GM12892 (cell line): ENCODE measurements at places on chromosomes 11 and 22.

DNA sequence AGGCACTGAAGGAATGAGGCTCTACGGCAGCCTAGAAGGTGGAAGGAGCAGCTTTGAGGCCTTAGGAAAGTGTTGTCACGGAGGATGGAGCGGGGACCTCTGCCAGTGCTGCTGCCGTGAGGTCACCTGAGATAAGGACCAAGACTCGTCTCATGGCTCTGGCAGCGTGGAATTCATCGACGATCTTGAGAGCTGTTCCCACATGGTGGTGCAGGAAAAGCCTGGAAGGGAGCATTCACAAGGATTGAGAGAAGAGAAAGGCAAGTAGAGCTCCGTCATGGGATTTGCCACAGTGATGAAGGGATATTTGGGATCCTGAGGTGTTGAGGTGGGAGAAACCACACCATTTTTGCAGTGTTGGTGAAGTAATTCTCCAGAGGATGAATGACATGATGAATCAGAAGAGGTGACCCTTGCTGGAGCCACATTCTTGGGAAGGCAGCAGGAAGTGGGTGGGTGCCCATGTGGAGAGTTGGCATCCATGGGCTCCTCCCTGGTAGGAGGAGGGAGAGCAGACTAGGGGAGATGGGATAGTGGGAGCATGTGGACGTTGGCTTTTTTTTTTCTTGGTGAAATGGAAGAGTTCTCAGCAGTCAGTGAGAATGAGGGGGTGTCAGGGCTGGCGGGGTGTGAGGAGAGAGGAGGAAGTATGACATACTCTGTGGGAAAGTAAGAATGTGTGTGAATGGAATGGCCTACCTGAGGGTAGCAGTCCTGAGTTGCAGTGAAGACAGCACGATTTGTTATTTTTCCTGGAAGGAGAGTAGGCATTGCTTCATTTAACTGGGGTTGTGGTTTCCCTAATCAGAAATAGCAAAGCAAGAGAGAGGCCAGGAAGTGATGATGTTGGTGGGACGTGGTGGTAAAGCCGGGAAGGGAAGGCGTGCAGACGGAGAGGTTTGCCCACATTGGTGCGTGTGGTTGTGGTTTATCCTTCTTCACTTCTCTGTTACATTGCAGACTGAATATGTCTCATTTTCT is 11.1 kb downstream of the PPP6R3 start:
- no peak for DNase-seq

- no peak for DNase-seq
Measured at GRCh38 chr11:11306855-11307254, 46.2 kb downstream of the CSNK2A3 start.

DNA sequence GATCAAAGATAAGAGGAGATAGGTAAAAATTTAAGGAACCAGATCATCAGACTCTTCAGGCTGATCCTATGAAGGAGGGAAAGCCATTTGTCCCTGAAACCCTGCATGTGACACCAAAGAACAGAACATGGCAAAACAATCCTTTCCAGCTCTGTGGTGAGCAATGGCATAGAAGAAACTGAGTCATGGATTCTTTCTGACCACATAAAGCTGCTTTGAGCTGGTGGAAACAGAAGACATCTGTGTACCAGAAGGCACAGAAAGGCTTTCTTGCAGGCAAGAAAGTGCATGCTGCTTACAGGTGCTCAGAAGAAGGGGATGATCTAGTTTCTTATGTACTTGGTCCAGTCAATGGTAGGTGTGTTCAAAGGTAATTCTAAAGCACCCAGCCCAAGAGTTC is 45.0 kb upstream of the APOA1 start:
- no peak for DNase-seq

DNA sequence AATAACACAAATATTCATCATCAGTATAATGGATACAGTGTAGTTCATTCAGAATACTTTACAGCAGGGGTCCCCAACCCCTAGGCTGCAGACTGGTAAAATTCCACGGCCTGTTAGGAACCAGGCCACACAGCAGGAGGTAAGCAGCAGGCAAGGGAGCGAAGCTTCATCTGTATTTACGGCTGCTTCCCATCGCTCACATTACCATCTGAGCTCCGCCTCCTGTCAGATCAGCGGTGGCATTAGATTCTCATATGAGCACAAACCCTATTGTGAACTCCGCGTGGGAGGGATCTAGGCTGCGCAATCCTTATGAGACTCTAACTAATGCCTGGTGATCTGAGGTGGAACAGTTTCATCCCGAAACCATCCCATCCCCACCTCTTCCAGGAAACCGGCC is 125.1 kb downstream of the SERGEF start:
- no peak for DNase-seq

DNA sequence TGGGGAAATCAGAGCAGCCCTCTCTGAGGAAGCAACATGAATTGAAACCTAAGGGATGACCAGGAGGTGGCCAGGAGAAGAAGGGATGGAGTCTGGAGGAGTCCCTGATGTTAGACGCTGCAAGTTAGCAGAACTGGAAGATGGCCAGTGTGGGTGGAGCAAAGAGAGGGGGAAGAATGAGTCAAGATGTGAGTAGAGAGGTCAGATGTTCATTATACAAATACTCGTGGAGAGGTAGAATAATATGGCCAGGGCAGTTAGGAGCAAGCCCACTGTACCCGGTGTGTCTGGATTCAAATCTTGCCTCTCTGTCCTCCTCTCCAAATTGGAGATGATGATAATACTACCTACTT is 242.0 kb downstream of the TENM4 start:
- DNase-seq: no peak

DNA sequence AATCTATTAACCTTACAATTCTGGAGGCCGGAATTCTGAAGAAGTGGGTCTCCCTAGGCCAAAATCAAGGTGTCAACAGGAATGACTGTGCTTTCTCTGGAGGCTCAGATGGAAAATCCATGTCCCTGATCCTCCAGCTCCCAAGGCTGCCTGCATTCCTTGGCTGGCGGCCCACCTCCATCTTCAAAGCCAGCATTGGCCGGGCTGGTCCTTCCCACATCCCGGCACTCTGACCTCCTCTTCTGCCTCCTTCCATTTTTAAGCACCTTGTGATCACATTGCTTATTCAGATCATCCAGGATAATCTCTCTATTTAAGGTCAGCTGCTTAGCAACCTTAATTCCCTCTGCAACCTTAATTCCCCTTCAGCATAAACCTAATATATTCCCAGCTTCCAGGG is 22.7 kb upstream of the CTSD start:
- no peak for DNase-seq

- DNase-seq: peak; percentile 9
Measured at GRCh38 chr11:66362481-66363147, 8.9 kb downstream of the SLC29A2 start.

GRCh38 chr11:41102471-41102870 is 357.0 kb downstream of the LRRC4C start:
- no peak for DNase-seq

DNA sequence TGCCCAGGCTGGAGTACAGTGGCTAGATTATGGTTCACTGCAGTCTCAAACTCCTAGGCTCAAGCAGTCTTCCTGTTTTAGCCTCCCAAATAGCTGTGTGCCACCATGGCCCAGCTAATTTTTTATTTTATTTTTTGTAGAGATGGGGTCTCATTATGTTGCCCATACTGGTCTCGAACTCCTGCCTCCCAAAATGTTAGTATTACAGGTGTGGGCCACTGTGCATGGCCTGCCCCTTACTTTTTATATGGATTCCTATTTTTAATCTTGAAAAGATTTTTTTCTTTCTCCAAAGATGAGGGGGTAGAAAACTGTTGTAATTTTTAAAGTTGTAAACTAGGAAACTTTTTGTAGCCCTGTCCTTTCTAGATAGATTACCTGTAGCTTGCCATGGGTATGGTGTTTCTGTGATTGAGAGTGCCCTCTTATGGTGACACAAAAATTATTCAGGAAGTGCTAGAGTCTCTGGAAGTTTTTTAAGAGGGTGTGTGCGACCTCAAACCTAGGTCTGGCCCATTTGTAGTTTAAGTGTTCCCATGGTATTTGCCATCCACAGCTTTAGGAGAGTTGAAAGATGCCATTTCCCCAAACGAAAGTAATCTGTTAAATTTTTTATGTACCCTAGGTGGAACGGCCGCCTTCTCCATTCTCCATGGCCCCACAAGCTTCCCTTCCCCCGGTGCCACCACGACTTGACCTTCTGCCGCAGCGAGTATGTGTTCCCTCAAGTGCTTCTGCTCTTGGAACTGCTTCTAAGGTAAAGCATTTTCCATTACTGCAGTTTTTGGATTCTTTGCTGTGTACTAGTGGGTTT is 32.4 kb downstream of the MCAM start:
- DNase-seq: no peak

DNA sequence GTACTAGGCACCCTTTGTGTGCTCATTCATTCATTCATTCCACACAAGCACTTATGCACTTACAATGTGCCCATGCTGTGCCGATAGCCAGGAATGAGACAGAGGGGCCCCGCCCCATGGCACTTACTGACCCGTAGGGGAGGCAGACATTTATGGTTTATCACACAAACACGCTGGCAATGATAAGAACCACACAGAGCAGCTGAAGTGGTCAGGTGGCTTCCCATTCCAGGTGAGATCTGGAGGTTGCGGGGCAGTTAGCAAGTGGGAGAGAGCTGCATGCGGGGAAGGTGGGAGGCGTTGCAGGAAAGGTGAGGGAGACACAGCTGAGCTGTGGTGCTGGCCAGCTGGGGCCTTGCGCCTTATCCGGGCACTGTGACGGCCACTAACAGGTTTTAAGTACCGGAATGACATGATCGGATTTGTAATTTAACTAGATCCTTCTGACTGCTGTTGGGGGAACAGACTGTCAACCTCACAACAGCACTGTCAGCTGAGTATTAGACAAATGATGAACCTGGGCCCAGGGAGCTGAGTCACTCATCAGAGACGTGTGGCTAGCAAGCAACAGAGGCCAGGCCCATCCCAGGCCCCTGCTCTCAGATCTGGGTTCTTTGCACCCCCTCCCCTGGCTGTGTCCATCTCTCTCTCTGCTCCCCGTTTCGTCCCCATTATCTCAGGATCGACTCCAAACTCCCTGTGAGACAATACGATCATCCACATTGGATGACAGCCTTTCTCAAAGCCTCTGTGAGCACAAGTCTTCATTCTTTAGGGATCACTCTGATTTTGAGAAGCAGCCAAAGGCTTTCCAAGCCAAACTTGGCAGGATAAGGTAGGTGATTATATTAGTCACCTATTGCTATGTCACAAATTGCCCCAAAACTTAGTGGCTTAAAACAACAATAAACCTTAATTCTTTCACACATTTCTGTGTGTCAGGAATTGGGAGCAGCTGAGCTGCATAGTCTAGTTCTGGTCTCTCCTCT is 28.4 kb downstream of the RASD2 start:
- no peak for DNase-seq

GRCh38 chr11:43942662-43943371 is 380 bp downstream of the C11orf96 start:
- no peak for DNase-seq

DNA sequence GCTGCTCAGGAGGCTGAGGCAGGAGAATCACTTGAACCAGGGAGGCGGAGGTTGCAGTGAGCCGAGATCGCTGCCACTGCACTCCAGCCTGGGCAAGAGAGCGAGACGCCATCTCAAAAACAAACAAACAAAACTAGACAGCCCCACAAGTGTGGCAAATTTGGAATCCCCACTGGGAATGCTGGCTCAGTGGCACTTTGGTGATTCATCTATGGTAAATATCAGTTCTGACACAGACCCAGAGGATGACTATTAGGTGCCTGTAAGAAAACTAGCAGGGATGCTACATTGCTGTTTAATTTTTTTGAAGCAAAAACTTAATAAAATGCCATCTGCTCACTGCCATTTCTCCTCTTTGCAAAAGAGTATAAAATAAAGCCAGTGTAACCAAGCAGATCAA is 107.9 kb downstream of the NAT10 start:
- no peak for DNase-seq

- no peak for DNase-seq
Measured at GRCh38 chr11:96697466-96697865, 307.7 kb downstream of the JRKL start.

- no peak for DNase-seq
Measured at GRCh38 chr11:57476047-57476756, 15.9 kb downstream of the RTN4RL2 start.

GRCh38 chr11:120524536-120525085 is 13.1 kb downstream of the GRIK4 start:
- no peak for DNase-seq

GRCh38 chr11:2824851-2825250 is 60.7 kb downstream of the CDKN1C start:
- no peak for DNase-seq

DNA sequence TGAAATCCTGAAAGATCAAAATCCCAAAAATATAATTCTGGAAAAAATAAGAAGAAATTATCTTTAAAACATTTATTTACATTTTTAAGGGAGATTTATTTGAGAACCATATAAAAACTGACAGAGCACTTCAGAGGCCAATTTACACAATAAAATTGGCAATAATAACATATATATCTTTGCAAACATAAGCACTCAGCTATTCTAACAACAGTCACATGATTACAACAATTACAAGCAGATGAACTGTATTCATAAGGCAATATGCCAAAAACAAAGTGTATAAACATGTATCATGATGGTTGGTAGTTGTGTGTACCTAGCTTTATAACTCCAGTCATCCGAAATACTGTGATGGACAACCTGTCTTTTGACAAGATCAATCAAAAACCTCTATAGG is 17.7 kb upstream of the RASSF10 start:
- DNase-seq: no peak

DNA sequence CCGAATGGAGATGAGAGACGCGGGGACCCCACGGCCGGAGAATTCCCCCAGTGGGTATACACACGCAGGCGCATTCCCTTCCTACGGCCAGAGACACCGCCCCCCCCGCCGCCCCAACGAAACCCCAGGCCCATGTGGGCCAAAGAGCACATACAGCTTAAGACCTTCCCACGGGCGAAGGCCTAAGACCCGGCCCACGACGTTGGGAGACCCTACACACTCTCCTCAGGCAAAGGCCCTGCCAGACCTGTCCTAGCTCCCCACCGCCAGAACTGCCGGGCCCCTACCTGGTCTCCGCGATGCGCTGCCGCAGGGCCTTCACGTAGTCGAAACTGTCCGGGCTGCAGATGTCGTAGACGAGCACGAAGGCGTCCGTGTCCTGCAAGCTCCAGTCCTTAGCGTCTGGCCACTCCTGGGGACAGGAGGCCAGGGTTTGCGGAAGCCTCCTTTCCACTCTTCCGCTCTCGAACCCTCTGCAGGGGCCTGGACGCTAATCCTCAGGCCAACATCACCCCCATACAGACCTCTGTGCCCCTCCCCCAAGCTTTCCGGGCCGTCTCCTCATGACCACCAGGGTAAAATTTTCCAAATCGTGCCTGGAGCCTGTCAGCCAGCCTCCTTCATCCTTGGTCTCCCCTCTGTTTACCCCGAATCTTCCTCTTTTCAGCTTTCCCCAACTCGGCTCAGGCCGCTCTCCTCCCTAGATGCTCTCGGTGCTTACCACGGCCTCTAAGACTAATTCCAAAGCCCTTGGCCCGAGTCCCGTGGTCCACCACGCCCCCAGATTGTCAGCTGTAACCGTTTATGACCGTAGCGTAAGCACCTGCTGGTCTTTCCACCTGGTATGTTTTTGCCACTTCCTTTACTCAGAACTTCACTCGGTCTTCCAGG is 1.7 kb downstream of the RASL10A start:
- peak; percentile 27 for DNase-seq

- no peak for DNase-seq
Measured at GRCh38 chr11:23564370-23564769, 704.1 kb upstream of the CCDC179 start.
